ENCODE measurements at places on chromosomes 5 and 9. TPM values are rescaled to one million over a fixed set of nuclear protein-coding genes. Genes with fewer than 3 reads are reported as not detected.

DNA sequence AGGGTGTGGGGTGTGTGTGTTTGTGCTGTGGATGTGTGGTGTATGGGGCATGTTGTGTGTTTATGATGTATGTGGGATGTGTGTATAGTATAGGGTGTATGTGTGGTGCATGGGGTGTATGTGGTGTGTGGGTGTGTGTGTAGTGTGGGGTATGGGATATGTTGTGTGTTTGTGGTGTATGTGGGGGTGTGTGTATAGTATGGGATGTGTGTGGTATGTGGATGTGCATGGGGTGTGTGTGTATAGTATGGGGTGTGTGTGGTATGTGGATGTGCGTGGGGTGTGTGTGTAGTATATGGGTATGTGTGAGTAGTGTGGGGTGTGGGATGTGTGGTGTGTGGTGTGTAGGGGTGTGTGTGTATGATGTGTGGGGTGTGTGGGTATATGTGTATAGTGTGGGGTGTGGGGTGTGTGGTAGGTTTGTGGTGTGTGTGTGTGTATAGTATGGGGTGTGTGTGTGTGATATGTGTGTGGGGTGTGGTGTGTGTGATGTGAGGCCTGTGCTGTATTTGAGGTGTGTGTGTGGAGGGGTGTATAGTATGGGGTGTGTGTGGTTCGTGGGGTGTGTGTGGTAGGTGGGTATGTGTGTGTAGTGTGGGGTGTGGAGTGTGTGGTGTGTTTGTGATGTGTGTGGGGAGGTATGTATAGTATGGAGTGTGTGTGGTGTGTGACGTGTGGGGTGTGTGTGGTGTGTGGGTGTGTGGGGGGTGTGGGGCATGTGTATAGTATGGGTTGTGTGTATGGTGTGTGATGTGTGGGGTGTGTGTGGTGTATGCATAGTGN, 10.5 kb downstream of the ECSCR start:
- no peak for DNase-seq

- peak; percentile 96 for DNase-seq
Measured at GRCh38 chr9:129885670-129886106, 50.4 kb downstream of the USP20 start.

DNA sequence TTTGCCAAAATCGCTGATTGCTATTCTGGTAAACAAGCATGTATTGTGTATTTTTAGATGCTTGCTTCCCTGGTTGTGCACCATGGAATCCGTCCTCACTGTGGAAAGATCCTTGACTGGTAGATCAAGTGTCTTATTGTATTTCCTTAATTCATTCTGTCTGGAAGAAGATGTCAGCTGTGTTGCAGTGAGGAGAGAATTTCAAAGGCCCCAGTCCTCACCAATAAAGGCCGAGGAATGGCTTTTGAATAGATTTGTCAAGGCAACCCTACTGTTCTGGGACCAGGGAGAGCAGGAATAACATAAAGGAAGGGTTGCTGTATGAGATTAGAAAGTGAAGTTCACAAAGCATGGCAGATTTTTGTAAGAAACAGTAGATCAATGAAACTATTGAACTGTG, 36.2 kb upstream of the POU5F2 start:
- no peak for DNase-seq

FGF1 gene
- total RNA-seq = not detected
